ENCODE measurements at places on chromosomes 1 and 21.

GRCh38 chr21:38930853-38931252, 125.1 kb downstream of the ETS2 start:
- no peak for DNase-seq

DNA sequence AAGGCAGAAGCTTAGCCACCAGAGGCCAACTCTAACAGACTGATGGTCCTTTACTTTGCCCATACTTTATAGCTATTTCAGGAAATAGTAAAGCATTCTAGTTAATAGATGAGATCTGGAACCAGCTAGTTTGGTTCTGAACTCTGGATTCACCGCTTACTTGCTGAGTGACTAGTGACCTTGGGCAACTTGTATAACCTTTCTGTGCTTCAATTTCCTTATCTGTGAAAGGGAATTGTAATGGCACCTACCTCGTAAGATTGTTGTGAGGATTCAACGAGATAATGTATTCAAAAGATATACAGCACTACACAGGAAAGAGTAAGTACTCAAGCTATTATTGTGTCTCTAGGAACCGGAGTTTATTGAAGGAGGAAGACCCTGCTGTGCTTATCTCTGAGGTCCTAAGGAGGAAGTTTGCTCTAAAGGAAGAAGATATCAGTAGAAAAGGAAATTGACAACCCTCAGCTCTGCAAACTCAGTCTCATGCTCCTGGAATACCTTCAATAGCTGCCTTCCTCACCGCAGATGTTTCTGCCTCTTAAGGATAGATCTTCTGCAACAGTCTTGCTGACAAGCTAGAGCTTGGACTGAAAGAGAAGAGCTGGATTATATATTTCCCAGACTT, 11.9 kb downstream of the MTFR1L start:
- DNase-seq: no peak

DNA sequence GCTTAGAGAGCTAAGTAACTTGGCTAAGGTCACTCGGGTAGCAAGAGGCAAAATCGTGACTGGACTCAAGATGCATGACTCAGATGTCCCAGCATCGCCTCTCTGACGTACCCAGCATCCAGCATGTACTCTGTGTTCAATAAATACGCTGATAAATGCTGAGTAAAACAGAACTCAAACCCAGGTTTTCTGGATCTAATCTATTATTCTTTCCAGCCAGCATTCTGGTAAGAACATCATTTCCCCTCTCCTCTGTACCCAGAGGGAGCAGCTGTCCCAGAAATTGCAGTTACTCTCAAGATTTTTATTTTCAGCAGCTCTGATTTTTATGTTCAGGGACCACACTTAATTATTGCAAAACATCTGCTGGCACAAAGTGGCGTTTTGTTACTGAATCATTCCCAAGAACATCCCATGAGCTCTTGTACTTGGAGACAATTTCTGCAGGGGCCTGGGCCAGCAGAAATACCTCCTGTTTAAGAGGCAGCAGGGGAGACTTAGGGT, 249.0 kb downstream of the PRDM2 start:
- DNase-seq: no peak

- DNase-seq: no peak
Measured at GRCh38 chr1:108880850-108881249, 4.1 kb downstream of the GPSM2 start.

- DNase-seq: no peak
Measured at GRCh38 chr1:14117700-14118099, 417.7 kb downstream of the PRDM2 start.

- no peak for DNase-seq
Measured at GRCh38 chr1:65247419-65248359, 61.7 kb upstream of the DNAJC6 start.
